AG09309 (cell line): ENCODE measurements at places on chromosomes 16 and 17.

- peak; percentile 55 for DNase-seq
Measured at GRCh38 chr17:37310940-37311339, 64.8 kb upstream of the C17orf78 start.

GRCh38 chr17:43609613-43610385 is 51.9 kb downstream of the MEOX1 start:
- no peak for DNase-seq

- DNase-seq: no peak
Measured at GRCh38 chr17:80220054-80220735, at the start of the genes SGSH and SLC26A11. Gene SGSH, minus strand, starts transcription at chr17:80220333. Its CDS starts 20 bp downstream, at chr17:80220313. Gene SLC26A11, plus strand, starts transcription at chr17:80220427. Its CDS starts 1,134 bp downstream, at chr17:80221561.

DNA sequence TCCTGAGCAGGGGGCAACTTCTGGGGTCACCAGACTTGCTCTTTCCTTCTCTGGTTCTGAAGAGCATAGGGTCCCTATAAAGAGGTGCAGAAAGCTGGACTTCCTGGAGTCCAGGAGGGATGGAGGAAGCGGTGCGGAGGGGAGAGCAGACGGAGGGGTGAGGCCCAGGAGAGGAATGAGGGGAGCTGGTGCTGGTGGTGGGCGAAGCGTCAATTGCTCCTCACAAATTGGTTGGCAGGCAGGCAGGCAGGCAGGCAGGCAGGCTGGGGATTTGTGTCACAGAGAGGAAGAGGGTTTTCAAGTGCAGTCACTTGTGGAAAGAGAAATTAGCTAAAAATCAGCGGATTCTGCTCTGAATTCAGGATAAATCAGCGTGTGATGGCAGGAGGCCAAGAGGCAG is 133.7 kb upstream of the CDC42EP4 start:
- DNase-seq: no peak

DNA sequence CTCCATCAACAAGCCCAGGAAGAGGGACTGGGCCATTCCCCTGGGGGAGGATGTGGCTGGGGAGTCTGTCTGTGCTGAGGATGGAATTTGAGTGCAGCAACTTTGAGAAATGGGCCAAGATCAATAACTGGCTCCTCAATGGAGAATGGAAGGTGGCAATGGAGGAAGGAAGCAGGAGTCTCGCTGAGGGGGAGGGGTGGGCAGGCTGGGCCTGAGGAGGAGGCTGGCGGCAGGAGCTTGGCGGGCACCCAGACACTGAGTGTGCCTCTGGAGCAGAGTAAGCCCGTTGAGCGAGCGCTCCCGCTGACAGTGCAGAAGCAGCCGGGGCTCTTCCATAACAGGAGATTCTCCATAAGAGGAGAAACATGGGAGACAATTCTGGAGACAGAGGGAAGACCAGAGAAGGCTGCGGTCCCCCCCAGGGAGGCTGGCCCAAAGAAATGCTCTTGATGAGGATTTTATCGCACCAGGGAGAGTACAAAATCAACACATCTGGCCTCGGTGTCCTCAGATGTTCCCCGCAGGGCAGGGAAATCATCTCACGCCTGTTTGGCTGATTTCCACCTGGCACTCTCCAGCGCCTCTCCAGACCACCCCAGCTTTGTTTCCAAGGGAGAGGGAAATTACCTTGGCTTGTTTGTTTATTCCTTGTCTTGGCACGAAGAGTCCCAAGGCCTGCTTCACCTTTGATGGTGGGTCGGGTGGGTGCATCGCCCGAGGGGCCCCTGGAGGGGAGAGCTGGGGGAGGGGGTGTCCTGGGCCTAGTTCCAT is 2.8 kb upstream of the MMP15 start:
- DNase-seq: peak; percentile 48

- no peak for DNase-seq
Measured at GRCh38 chr16:2765462-2766404, 11.3 kb downstream of the ELOB start.

- DNase-seq: no peak
Measured at GRCh38 chr17:80917716-80918560, 73.7 kb upstream of the CHMP6 start.

DNA sequence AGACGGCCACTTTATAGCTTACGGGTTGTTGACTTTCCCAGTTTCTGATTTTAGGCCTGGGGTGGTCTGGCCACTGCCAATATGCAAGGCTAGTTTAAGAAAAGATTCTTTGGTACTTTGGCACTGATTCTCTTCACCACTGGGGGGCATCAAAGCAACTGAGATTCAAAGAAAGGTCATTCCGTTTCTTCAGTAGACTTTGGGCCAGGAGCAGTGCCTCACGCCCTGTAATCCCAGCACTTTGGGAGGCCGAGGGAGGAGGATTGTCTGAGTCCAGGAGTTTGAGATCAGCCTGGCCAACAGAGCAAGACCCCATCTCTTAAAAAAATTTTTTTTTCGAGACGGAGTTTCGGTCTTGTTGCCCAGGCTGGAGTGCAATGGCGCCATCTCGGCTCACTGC is 53.0 kb downstream of the RPA1 start:
- no peak for DNase-seq
